MCF 10A (cell line): ENCODE measurements at places on chromosomes 12 and 14. TPM values are rescaled to one million over a fixed set of nuclear protein-coding genes. Genes with fewer than 3 reads are reported as not detected.

GRCh38 chr14:96663491-96664067, 133.6 kb upstream of the VRK1 start:
- H3K27me3 ChIP-seq = peaks cover 92% of the 10 kb centered on the region
- no peaks in the 10 kb centered on the region for H3K4me1 ChIP-seq
- no peak overlapping the region for H3K27ac ChIP-seq

DNA sequence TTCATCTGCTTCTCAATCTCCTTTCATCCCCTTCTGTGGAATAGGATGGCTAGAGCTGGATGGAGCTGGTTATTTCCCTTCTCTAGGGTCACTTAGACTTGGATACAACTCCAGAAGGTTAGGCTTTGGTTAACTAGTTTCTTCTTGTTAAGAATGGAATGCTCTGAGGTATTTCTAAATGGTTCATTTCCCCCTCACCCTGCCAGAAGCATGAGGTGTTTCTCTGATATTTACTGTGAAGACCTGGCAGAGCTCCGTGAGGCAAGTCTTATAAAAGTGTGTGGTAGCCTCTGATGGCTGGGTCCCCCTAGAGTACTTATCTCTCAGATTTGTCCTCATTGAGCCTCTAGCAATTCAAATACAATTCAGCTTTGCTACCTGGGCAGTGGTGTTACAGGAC, 207.9 kb downstream of the SLC16A7 start:
- no peaks in the 10 kb centered on the region for H3K36me3 ChIP-seq
- H3K4me3 ChIP-seq = peak overlapping the region; percentile 52
- no peak for DNase-seq

DNA sequence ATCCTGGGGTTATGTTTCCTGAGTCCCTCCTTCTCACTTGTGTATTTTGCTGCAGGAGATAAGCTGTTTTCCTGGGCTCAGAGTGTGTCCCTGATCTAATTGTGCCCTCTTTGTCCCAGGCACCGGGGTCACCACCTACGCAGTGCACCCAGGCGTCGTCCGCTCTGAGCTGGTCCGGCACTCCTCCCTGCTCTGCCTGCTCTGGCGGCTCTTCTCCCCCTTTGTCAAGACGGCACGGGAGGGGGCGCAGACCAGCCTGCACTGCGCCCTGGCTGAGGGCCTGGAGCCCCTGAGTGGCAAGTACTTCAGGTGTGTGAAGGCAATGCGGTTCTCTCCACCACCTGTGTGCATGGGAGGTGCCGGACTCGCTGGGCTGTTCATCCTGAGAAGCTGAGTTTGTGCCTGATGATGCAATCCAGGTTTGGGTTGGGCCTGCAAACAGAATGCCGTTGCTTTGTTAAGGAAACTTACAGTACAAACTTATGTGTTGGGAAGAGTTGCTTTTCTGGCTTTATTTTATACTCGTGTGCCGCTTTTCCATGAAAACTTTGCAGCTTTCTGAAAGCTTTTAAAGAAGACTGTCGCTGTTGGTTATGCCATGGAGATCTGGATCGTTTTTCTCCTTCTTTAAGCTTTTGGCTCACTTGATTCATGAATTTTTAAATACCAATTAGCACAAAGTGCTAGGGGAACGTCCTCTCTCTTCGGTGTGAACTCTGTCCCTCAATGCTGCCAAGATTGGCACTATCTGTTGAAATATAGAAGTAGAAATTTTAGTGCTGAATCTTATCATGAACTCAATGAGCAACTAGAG, 27.6 kb downstream of the RDH12 start:
- DNase-seq = no peak
- H3K36me3 ChIP-seq = no peaks in the 10 kb centered on the region
- H3K4me1 ChIP-seq = no peaks in the 10 kb centered on the region
- H3K27me3 ChIP-seq = peaks cover 26% of the 10 kb centered on the region
- no peak overlapping the region for H3K4me3 ChIP-seq

- H3K4me3 ChIP-seq = no peak overlapping the region
- H3K27me3 ChIP-seq = peaks cover 12% of the 10 kb centered on the region
- H3K4me1 ChIP-seq = no peaks in the 10 kb centered on the region
- H3K27ac ChIP-seq = no peak overlapping the region
- H3K36me3 ChIP-seq = no peaks in the 10 kb centered on the region
- DNase-seq = no peak
Measured at GRCh38 chr14:94722397-94722796, 47.5 kb downstream of the GSC start.

DNA sequence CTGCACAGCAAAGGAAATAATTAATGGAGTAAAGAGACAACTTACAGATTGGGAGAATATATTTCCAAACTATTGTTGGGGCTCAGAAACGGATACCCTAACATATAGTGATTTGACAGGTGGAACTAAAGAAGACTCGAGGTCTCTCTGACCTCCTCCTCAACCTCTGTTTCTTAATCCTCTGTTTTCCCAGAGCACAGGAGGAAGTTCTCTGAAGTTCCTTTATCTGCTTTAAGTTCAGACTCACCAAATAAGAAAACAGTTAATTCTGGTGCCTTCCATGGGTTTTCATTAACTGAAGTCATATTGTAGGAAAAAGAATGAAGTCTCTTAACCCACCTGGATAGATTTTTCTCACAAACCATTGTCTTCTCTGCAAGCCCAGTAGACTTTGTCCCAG, 29.2 kb downstream of the CLEC2D start:
- H3K4me1 ChIP-seq = no peaks in the 10 kb centered on the region
- no peak overlapping the region for H3K4me3 ChIP-seq
- H3K36me3 ChIP-seq = peaks cover 9% of the 10 kb centered on the region

DNA sequence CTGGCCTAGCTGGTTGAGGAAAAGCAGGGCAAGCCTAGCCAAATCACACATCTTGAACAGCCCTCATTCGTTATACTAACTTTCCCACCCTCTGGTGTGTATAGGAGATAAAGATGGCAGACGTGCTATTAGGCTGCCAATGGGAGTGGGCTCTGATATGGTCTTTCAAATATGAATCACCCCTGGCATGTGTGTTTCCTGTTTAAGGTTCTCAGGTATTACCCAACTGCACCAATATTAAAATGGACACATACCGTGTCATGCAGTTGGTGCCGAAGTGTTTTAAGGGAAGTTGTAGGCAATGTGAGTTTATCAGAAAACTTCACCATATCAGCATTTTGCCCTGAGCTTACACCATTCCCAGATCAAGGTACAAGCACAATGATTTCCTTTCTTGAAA, 33.4 kb downstream of the CHST11 start:
- no peak for DNase-seq
- no peaks in the 10 kb centered on the region for H3K36me3 ChIP-seq
- no peak overlapping the region for H3K4me3 ChIP-seq
- H3K27me3 ChIP-seq = no peaks in the 10 kb centered on the region

CCDC177 gene
- total RNA-seq = not detected in 2 replicates

NGB gene
- not detected in 2 replicates for total RNA-seq
